ENCODE measurements at places on chromosomes 13 and 19. TPM values are rescaled to one million over a fixed set of nuclear protein-coding genes. Genes with fewer than 3 reads are reported as not detected.

DNA sequence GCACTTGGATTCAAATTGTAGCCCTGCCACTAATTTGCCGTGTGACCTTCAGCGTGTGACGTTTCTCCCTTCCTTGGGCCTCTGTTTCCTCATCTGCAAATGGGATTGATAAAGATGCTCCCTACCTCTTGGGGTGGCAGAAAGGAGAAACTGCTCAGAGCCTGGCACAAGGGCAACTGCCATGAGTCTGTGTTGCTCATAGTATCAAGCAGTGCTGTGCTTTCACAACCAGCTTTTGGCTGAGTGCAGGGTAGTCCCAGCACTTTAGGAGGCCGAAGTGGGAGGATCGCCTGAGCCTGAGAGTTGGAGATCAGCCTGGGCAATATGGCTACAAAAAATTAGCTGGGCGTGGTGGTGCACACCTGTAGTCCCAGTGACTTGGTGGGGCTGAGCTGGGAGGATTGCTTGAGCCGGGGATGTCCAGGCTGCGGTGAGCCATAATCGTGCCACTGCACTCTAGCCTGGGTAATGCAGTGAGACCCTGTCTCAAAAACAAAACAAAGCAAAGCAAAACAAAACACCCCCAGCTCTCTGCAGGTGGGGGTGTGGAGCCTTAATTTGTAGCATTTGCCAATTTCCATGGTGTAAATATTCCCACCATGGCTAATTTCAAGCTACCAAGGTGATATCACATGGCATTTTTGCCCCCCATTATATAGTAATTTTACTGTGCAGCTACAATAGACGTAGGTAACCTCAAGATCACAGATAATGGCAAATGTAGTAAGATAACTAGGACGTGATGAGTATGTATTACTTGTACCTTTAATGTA is 1.6 kb upstream of the MARK4 start:
- H3K27me3 ChIP-seq = peaks cover 3% of the 10 kb centered on the region
- H3K27ac ChIP-seq = no peak overlapping the region
- H3K36me3 ChIP-seq = peaks cover 7% of the 10 kb centered on the region
- H3K4me3 ChIP-seq = no peak overlapping the region

IL12RB1 gene
- total RNA-seq = not detected

DNA sequence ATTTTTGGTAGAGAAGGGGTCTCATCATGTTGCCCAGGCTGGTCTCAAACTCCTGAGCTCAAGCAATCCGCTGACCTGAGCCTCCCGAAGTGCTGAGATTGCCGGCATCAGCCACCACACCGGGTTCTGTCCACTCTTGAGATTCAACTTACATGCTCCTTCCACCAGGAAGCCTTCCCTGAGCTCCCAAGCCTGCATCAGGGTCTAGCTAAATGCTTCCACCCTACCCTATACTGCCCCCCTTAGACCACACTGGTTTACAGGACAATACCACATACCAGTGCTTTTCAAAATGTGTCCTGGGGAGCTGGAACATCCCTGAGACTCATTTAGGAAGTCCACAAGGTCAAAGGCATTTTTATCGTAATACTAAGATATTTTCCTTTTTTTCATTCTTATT is 15.1 kb upstream of the CACNG8 start:
- no peak overlapping the region for H3K27ac ChIP-seq
- H3K4me3 ChIP-seq = no peak overlapping the region
- no peaks in the 10 kb centered on the region for H3K36me3 ChIP-seq
- DNase-seq = no peak

GRCh38 chr19:48332351-48332661 is 7.0 kb downstream of the EMP3 start:
- no peak overlapping the region for H3K4me3 ChIP-seq
- peaks cover 16% of the 10 kb centered on the region for H3K4me1 ChIP-seq
- peak overlapping the region; percentile 26 for H3K27ac ChIP-seq
- peaks cover 24% of the 10 kb centered on the region for H3K36me3 ChIP-seq

DNA sequence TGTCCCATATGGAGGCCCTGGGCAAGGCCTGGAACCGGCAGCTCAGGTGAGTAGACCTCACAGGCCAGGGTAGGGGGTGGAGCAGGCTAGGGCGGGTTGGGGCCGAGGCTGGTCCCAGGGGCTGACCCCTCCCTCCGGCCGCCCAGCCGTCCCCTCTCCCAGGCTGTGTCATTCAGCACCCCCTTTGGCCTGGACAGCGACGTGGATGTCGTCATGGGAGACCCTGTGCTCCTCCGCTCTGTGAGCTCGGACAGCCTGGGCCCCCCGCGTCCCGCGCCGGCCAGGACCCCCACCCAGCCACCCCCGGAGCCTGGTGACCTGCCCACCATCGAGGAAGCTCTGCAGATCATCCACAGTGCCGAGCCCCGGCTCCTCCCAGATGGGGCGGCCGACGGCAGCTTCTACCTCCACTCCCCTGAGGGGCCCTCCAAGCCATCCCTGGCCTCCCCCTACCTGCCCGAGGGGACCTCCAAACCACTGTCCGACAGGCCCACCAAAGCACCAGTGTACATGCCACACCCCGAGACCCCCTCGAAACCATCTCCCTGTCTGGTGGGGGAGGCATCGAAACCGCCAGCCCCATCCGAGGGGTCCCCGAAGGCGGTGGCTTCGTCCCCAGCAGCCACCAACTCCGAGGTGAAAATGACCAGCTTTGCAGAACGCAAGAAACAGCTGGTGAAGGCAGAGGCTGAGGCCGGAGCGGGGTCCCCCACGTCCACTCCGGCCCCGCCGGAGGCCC is 16.0 kb downstream of the CAMSAP3 start:
- DNase-seq = no peak
- H3K27me3 ChIP-seq = no peaks in the 10 kb centered on the region
- no peaks in the 10 kb centered on the region for H3K4me1 ChIP-seq
- H3K36me3 ChIP-seq = no peaks in the 10 kb centered on the region

APC2 gene
- 0.36 TPM for total RNA-seq

GRCh38 chr19:45179072-45179891 is 698 bp downstream of the BLOC1S3 start:
- peak overlapping the region; percentile 69 for H3K27ac ChIP-seq
- peaks cover 4% of the 10 kb centered on the region for H3K4me1 ChIP-seq
- H3K36me3 ChIP-seq = peaks cover 4% of the 10 kb centered on the region
- H3K4me3 ChIP-seq = peak overlapping the region; percentile 79
- H3K27me3 ChIP-seq = no peaks in the 10 kb centered on the region

DNA sequence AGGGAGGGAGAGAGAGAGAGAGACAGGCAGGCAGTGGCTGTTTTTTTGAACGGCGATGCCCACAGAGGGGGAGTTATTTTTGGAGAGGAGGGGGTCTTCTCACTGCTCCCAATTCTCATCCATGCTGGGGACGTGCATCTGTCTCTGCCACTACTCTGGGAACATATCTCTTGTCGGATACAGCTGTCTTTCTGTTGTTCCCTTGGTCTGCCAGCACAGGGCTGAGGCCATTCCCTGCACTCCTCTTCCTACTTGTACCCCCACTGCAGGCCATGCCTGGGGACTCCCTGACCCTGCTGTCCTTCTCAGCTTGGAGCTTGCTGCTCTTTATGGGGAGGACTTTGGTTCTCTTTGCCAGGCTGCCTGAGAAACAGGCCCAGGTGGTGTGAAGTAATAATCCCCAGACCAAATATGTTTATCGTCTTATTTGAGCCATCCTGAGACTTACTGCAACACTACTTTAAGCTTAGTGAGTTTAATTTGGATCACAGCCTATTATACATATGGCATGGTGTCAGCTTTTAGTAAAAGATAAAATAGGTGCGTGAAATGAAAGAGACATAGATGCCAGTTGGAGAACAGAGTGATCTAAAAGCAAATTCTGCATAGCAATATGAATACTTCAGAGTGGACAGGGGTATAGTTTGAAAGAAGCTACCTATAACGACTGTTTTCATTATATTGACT is 19.1 kb downstream of the LRCH1 start:
- H3K27me3 ChIP-seq = no peaks in the 10 kb centered on the region
- no peak for DNase-seq
- no peak overlapping the region for H3K4me3 ChIP-seq
- no peak overlapping the region for H3K27ac ChIP-seq

- no peak overlapping the region for H3K4me3 ChIP-seq
- H3K27ac ChIP-seq = no peak overlapping the region
- H3K27me3 ChIP-seq = no peaks in the 10 kb centered on the region
- no peak for DNase-seq
- no peaks in the 10 kb centered on the region for H3K4me1 ChIP-seq
Observed at GRCh38 chr13:111241006-111241755, 79.3 kb upstream of the TEX29 start.

DNA sequence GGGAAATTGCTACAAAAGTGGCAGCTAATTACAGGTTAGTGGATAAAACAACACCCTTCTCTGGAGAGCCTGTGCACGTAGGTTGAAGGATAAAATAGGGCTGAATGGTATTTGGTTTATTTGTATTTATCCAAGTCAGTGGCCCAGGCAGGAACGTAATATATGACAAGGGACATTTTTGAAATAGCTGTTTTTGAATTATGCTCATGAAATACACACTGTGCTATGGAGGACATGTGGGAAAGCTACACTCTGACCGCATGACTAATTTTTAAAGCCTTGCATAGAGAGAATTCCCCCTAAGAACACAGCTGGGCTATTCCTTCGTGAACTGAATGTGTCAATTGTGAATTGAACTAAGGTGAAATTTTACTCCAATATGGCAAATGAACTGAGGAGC is 292.1 kb upstream of the MAB21L1 start:
- H3K27me3 ChIP-seq = no peaks in the 10 kb centered on the region
- peaks cover 10% of the 10 kb centered on the region for H3K4me1 ChIP-seq
- DNase-seq = peak; percentile 76
- H3K4me3 ChIP-seq = no peak overlapping the region

ZNF793 gene
- 0.72 TPM for total RNA-seq

All from IMR-90 (cell line).